ENCODE measurements at places on chromosomes 13 and 19. TPM values are rescaled to one million over a fixed set of nuclear protein-coding genes. Genes with fewer than 3 reads are reported as not detected.
A peak's percentile ranks its signal among the peaks of the same experiment; 100 is the strongest.

DNA sequence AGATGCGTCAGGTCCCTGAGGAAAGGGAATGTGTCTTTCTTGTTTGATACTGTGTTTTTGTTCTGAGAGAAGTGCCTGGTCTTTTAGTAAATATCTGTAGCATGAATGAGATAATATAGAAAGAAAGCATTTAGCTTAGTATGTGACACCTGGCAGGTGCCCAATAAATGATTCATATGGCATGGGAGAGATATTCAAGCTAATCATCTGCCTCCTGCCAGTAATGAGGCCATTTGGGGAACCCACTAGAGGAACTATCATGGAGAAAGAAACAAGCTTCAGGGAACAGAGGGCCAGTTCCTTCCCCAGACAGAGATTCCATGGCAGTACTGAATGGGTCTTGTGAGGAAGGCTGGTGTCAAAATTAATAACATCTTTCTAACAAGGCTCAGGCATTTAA, 603.9 kb downstream of the DCT start:
- no peaks in the 10 kb centered on the region for H3K27me3 ChIP-seq
- DNase-seq: no peak
- no peak overlapping the region for H3K4me3 ChIP-seq
- H3K36me3 ChIP-seq: no peaks in the 10 kb centered on the region
- H3K27ac ChIP-seq: no peak overlapping the region
- no peaks in the 10 kb centered on the region for H3K4me1 ChIP-seq

DNA sequence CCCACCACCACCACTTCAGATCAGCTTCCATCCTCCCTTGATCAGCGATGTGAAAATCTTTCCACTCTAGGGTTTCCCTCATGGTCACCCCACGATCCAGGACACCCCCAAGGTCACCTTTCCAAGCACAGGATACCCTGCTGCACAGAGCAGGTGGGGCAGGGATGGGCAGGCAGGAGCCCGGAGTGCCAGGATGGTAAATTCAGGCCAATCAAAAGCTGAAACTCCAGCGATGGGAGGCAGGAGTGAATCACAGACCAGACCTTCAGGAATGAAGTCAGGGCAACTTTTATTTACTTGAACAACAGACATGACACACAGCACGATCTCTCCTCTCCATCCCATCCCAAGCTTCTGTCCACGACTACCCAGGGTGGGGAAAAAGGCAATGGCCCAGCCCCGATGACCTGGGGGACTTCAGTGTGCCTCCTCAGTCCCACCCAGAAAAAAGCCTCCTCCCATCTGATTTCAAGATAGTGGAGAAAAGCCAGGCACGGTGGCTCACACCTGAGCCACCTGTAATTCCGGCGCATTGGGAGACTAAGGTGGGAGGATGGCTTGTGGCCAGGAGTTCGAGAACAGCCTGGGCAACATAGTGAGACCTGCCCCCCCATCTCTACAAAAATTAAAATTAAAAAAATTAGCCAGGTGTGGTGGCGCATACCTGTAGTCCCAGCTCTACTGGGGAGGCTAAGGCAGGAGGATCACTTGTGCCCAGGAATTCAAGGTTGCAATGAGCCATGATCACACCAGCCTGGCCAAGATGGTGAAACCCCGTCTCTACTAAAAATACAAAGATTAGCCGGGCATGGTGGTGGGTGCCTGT, 39.2 kb downstream of the ZSWIM4 start:
- no peak for DNase-seq
- no peaks in the 10 kb centered on the region for H3K27me3 ChIP-seq
- H3K4me3 ChIP-seq: peak overlapping the region; percentile 5
- no peak overlapping the region for H3K27ac ChIP-seq
- H3K36me3 ChIP-seq: peaks cover 7% of the 10 kb centered on the region

DNA sequence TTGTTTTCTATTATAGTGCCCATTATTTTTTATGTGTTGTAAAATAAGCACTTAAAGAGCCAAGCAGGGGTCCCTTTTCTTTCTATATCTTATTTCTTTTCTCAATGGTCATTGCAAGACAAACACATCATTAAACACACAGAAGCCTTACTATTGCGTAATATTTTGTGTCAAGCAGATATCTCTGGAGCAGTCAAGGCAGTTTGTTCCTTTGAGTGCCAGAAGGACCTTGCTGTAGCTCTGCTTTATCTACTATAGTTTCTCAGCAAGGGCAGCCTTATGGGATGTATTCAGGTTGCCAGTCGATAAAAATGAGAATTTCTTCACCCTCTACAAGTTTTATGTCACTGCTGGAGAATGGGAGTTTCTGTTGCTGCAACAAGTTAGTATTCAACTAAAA, 319.3 kb downstream of the TDRD3 start:
- H3K4me3 ChIP-seq: no peak overlapping the region
- H3K27me3 ChIP-seq: peaks cover 1% of the 10 kb centered on the region
- H3K36me3 ChIP-seq: no peaks in the 10 kb centered on the region
- H3K27ac ChIP-seq: no peak overlapping the region
- DNase-seq: no peak
- no peaks in the 10 kb centered on the region for H3K4me1 ChIP-seq

DNA sequence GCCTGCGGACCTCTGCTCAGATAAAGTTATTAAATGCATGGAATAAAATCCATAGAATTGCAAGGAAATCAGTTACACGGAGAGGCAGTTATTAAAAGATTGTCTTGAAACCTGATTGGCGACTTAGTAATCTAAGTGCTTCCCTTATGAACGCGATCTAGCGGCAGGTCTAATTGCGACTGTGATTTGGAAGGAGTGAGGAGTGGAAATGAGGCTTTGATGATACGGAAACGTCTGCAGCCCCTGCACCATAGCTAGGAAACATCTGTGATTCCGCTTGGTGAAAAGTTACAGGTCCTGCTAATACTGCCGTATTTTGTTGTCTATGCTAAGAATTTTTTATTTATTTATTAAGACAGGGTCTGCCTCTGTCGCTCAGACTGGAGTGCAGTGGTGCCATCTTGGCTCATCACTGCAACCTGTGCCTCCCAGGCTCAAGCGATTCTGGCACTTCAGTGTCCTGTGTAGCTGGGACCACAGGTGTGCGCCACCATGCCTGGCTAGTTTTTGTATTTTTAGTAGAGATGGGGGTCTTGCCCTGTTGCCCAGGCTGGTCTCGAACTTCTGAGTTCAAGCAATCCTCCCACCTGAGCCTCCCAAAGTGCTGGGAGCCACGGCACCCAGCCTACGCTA, 887 bp downstream of the NDUFS7 start:
- H3K36me3 ChIP-seq: peaks cover 8% of the 10 kb centered on the region
- H3K27me3 ChIP-seq: no peaks in the 10 kb centered on the region
- H3K4me3 ChIP-seq: peak overlapping the region; percentile 90
- no peaks in the 10 kb centered on the region for H3K4me1 ChIP-seq
- no peak overlapping the region for H3K27ac ChIP-seq
- DNase-seq: no peak

DNA sequence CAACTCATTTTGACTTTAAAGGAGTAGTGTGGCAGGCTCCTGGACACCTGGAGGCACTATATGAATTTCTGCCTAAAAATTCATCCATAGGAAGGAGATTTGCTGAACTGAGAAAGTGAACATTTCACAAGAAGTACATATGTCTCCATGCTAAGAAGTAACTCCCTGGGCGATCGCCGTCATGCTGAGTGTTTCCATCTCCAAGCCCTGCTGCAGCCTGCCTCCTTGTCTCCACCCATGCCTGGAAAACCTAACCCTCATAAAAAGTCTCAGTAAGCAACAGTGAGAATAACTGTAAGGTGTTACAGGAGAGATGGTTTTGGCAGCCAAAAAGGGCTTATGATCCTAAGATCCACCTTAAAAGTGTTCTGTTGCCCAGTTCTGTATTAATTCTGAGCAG, 251.3 kb downstream of the SHISA2 start:
- H3K27me3 ChIP-seq: no peaks in the 10 kb centered on the region
- DNase-seq: no peak
- H3K4me1 ChIP-seq: no peaks in the 10 kb centered on the region
- no peaks in the 10 kb centered on the region for H3K36me3 ChIP-seq
- H3K27ac ChIP-seq: no peak overlapping the region
- H3K4me3 ChIP-seq: no peak overlapping the region

Gene HS6ST3
- total RNA-seq: 1.2 TPM

Gene SYDE1
- 16.8 TPM for total RNA-seq

- no peaks in the 10 kb centered on the region for H3K27me3 ChIP-seq
- no peak overlapping the region for H3K4me3 ChIP-seq
- no peaks in the 10 kb centered on the region for H3K4me1 ChIP-seq
- DNase-seq: no peak
- H3K36me3 ChIP-seq: no peaks in the 10 kb centered on the region
Measured at GRCh38 chr13:46008631-46009030, 43.9 kb downstream of the ZC3H13 start.

- H3K36me3 ChIP-seq: no peaks in the 10 kb centered on the region
- DNase-seq: no peak
- no peak overlapping the region for H3K27ac ChIP-seq
- H3K4me3 ChIP-seq: no peak overlapping the region
- no peaks in the 10 kb centered on the region for H3K27me3 ChIP-seq
Measured at GRCh38 chr19:18730885-18731513, 47.5 kb downstream of the CRTC1 start.

Gene CYP4F12
- total RNA-seq: not detected

DNA sequence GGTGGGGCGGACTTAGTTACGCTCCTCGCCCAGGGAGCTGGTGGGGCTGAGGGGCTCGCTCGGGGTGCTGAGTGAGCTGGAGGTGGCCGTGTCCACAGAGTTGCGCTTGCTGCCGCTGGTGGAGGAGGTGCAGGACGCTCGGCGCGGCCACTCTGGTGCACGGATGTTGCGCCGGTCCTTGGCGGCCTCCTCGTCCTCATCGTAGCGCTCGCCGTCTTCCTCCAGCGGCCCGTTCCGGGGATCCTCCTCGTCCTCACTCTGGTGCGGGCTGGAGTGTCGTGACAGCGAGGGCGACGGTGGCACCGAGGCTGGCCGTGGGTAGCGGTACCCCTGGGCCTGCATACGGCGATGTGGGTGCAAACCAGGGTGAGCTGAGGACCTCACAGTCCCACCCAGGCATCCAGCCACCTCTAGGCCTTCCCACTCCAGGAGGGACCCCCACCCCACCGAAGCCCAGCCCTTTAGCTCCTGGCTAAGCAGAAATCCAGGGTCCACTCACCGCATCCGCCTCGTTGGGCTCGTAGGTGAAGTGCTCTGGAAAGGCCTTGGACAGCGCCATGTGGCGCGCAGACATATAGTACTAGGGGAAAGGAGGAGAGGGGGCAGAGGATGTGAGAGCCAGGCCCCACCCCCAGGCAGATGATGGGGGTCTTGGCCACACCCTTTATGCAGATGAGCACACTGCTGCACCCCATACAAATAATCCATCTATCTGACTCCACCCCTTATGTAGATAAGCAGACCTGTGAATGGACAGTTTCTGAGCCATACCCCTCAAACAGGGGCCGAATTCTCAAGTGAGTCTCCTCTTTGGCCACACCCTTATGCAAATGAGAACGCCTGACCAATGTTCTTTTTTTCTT, 4.4 kb downstream of the FTL start:
- peaks cover 8% of the 10 kb centered on the region for H3K36me3 ChIP-seq
- no peak overlapping the region for H3K27ac ChIP-seq
- no peak overlapping the region for H3K4me3 ChIP-seq

All from H1 (cell line).